Heart left ventricle (tissue), 16 donors: ENCODE measurements at places on chromosomes 12 and 14. TPM values are rescaled to one million over a fixed set of nuclear protein-coding genes. Genes with fewer than 3 reads are reported as not detected.

Gene TAS2R43
- total RNA-seq, result 0.88 TPM

Gene RTL1
- not detected for total RNA-seq

Gene ABCC9
- total RNA-seq, result 80.0 TPM

Gene COX8C
- total RNA-seq, result 1.2 TPM

- no peak for DNase-seq
These were observed 282.3 kb downstream of the CACNA1C start for GRCh38 chr12:2335109-2335508.

- no peak for DNase-seq
These were observed 63.7 kb upstream of the DDX11 start for GRCh38 chr12:31009976-31010375.

- no peak for DNase-seq
These were observed 18.5 kb downstream of the BHLHE41 start for GRCh38 chr12:26106347-26106746.

DNA sequence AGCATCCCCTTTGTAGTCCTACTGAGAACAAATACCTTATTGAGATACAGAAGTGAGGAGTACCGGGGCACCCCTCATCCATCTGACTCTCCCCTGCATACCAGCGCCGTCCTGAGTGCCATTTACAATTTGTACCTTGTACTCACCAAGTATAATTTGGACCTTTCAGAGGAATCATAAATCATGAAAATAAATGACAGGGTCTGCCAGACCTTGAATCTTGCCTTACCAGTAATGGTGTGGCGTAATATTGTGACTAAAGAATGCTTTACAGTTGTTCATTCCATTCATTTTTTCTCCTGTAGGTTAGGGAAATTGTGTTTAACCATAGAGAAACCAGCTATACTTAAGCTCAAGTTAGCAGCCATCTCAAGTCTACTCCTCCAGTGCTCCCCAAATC, 243.7 kb upstream of the RGS6 start:
- no peak for DNase-seq

DNA sequence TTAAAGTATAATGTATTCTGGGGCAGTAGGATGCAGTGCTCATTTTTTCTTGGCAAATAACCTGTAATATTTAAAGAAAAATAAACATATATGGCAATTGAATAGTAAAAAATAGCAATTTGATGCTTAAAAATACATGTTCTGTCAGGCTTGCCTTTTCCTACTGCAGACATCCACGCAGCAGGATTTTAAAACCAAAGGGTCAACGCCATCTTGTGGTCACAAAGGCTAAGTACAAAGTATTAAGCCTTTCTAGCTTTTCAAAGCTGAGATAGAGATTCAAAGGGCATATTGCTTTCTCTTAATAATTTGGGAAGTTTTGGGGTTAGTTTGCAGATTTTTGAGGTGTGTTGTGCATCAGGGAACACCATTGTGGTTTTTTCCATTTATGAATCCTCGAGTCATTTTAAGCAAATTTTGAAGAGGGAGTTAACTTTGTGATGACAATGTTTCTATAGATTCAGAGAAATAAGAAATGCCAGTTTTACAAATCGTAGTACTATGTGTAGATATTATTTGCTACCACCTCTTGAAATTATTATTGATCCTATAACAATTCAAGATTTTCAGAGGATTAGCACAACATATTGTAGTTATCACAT, 4.7 kb upstream of the CCER1 start:
- DNase-seq, result no peak

DNA sequence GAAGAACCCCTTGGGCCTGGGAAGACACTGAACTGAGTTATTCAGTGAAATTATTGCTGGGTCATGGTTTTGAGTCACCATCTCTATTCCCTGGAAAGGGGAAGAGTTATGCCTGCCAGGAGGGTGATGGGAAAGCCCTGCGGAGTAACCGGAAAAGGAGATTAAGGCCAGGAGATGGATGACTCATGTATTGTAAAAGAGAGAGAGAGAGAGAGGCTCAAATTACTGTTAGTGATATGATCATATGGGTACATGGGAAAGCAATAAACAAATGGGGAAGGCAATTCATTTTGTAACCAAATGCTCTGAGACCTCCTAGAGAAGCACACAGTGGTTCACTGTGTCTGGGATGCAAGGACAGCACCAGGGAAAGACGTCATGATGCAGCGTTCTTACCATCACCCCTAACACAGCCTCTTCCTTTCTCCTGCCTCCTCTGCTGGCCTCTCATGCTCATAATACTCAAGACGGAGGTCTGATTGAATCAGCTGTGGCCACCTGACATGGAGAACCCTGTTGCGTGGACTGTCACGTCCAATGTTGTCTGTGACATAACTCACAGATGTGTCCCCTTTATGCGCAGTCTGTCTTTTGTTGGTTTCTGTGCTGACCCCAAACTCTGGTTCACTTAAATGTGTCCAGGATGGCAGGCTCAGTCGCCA, 243.7 kb downstream of the TMEM132D start:
- no peak for DNase-seq

DNA sequence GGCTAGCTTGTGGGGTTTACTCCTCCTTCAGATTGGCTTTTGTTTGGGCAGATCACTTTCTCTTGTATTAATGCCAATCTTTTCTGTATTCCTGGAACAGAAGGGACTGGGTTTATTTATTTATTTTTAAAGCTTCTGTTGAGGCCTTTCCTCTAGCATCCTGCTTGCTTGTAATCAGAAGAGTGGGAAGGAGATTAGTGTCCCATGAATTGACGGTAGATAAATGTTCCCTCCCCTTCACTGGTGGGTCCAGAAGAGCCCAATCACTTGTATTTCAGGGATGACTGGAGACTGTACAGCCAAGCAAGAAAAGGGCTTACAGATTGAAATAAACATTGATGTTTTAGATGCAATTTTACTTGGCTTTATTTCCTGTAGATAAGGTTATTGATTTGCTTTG, 71.0 kb downstream of the LIN52 start:
- no peak for DNase-seq

- DNase-seq, result no peak
These were observed 131.8 kb downstream of the TMTC3 start for GRCh38 chr12:88273875-88274274.

DNA sequence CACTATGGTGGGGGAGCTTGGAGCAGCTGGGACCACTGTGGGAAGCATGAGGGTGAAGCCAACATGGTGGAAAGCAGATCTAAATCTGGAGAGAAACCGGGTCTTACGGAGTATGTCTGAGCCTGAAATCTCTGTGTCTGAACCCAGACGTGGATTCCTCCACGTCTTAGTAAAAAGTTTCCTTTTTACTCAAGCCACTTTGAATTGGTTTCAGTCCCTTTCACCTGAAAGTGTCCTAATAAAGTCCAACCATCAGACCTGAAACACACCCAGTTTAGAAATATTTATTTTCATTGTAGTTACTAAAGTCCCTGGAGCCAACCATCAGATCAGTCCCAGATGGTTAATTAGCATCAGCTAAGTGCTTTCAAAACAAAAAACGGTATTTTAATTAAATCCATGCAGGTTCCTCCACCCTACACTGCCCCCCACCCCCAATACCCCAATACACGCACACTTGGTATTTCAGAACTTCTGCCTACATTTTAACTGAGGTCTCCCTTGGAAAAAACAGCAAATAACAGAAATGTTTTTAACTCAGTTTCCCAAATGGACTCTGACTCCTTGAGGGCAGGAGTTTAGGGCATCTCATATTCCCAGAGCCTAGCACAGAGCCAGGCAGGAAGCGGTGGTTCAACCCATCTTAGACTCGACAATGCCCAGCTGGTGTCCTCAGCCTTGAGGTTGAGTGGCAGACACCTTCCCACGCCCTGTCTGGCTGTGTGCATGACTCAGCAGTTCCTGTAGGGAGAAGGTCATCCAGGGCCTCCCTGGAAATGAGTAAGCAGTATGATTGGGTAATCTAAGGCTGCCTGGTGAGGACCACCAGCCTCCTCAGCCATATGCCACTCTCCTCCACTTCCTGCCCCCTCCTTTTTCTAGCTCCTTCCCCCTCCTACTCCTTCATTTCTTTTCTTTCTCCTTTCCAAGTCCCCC, 175.8 kb downstream of the TTC8 start:
- peak; percentile 77 for DNase-seq

DNA sequence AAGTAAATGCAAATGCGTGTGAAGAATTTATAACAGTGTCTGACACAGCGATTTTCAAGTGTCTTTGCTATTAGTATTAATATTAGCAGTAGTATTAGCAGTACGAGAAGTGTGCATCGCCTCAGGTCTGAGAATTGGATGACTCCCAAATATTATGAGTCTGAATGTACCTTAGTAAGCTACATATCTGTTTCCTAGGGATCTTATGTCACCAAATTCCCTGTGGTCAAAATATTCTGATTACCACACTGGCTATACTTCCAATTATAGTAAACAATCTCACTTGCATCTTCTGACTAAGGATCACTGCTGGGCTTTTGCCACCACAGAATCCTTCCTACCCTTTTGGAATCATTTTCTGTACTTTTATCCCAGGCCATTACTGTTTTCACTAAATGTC, 396.0 kb upstream of the MIS18BP1 start:
- DNase-seq, result no peak

GRCh38 chr12:823028-823698, 70.8 kb downstream of the WNK1 start:
- DNase-seq, result no peak

GRCh38 chr14:37343307-37344094, 145.8 kb downstream of the MIPOL1 start:
- DNase-seq, result no peak

- no peak for DNase-seq
These were observed 135.9 kb downstream of the GPR65 start for GRCh38 chr14:88140874-88141273.

GRCh38 chr12:2999265-2999841, 40.2 kb downstream of the TEAD4 start:
- DNase-seq, result peak; percentile 43

GRCh38 chr12:118269806-118270205, 102.9 kb downstream of the TAOK3 start:
- no peak for DNase-seq

DNA sequence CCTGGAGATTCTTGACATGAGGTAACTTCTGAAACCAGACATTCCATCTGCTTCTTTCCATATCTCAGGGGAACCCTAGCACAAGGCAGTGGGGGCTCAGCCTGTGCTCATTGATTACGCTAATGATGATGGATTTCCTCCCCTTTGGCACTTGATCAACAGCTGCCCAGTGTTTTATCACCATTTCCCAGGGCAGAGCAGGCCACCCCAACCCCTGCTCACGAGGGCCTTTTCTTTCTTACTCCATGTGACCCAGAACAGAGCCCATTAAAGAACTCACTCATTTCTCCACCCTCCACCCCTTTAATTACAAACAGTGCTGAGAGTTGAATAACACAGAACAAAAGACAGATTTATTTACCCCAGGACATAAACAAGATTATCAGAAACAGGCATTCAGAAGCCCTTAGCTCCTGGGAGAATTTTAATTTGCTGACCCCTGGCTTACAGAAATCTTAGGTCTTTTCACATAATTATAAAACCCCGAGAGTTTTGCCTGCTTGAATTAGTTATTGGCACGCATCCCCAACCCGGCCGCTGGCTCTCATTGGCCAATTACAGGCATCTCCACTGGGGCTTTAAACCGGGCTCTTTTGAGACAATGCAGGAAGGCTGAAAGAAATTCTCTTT, 32.0 kb upstream of the CCDC60 start:
- no peak for DNase-seq

GRCh38 chr12:52193991-52194390, 2.2 kb upstream of the KRT80 start:
- no peak for DNase-seq

DNA sequence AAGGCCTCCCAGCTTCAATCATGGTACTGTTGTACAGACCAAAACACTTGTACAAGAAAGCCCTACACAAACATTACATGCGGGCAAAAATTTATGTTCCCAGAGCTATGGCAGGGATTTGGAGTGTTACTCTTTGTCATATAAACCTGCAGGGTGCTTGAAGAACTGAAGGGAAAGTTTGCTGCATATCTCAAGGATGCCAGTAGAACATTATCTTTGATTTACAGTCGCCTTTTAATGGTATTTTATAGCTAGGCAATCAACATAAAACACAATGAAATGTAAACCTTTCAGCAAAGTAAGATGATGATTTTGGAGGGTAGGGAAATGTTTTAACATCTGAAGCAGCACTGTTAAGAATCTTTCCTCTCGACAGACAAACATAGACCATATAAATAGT, 305.6 kb downstream of the KCNH5 start:
- DNase-seq, result no peak

DNA sequence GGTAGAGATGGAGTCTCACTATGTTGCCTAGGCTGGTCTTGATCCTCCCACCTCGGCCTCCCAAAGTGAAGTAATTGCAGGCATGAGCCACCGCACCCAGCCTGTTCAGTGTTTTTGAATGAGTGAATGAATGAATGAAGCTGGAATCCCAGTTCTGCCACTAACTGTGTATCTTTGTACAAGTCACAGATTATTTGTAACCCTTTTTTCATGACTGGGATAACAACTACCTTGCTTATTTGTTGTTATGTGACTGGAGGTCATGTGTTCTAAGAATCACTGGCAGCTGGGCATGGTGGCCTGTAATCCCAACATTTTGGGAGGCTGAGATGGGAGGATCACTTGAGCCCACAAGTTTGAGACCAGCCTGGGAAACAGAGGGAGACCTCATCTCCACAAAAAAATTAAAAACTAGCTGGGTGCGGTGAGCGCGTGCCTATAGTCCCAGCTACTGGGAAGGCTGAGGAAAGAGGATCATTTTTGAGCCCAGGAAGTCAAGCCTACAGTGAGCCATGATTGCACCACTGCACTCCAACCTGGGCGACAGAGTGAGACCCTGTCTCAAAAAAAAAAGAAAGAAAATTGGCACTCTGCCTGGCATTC, 13.3 kb upstream of the NUMB start:
- no peak for DNase-seq
